Activated CD4-positive, alpha-beta T cell treated with anti-CD3 and anti-CD28 coated beads, Interleukin-2, amount 50 U/mL, for 24 hours (primary cell): ENCODE measurements at places on chromosomes 1 and 21.
A peak's percentile ranks its signal among the peaks of the same experiment; 100 is the strongest.

DNA sequence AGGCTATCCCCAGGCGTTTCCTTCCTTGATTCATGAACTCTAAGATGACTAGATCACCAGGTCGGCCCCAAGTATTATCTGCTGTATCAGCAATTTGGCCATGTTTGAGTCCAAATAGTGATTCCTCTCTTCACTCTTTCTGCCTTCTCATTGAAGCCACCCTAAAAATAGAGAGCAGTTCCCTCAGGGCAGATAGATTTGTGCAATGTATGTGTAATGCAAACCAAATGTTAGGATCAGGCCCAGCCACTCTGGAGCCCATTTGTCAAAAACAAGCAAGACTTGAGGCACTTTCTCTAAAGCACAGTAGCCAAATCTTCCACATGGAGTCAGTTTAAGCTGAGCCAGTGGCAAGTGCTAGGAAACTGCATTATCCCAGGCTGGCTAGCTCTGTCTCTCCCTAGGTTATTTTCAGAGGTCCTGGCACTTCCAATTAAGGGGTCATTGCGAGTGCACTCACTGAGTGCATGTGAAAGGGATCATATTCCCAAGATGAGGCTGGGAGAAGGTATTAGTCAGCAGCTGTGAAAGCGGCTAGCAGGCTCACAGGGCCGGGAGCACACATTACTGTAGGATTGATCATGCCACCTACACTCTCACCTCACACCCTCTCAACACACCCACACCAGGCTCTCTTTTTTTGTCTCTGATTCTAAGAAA, 97.9 kb upstream of the RAB3GAP2 start:
- no peak for DNase-seq

- no peak for DNase-seq
Measured at GRCh38 chr1:100565533-100565932, 27.6 kb downstream of the GPR88 start.

- DNase-seq, result no peak
Measured at GRCh38 chr1:72498371-72498770, 216.0 kb upstream of the NEGR1 start.

DNA sequence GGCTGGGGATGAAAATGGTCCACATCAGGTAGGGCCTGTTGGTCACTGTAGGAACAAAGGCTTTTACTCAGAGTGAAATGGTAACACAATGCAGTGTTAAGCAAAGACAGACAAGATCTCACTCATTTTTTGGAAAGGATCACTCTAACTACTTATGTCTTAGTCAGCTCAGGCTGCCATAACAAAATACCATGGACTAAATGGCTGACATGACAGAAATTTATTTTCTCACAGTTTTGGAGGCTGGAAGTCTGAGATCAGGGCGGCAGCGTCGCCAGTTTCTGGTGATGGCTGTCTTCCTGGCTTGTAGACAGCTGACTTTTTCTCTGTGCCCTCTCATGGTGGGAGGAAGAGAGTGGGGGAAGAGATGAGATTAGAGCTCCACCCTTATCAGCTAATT, 10.2 kb upstream of the MAGI3 start:
- no peak for DNase-seq

- no peak for DNase-seq
Measured at GRCh38 chr1:32703479-32704291, 1.1 kb upstream of the SYNC start.

DNA sequence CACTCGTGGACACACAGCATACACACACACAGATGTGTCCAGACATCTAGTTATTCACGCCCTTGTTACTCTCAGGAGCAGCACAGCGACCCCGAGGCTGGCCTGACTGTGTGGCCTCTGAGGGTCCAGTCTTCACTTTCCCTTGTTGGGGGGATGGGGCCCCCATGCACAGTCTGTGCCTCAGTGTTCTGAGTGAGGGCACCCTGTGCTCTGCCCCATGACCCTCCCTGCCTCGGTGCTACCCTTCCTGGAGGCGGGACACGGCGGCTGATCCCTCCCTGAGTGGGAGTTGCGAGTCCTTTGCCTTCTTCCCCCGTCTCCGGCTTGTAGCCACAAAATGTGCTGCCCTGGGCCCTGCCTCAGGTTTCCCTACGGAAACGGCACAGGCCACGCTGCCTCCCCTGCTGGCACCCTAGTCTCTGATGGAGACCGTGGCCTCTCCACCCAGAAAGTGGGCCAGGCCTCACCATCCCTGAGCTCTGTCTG, 8.6 kb downstream of the CSTB start:
- DNase-seq, result no peak

GRCh38 chr1:189774721-189775287, 702.9 kb downstream of the BRINP3 start:
- no peak for DNase-seq

DNA sequence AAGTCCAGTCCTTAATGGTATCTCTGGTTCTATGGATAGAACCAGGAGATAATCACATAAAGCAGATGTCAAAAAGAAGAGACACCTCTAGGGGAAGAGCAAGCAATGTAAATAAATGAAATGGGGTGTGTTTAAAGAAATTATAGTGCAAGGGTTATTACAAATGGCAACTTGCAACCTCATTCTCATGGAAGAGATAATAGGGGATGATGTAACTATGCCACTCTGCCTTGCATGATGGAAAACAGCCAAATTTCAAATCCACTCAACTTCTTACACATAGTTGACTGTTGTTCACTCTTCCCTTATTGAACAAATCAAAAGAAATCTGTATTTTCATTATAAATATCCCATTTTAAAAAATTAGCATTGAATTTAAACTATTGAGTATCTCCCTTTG, 274.0 kb upstream of the TMPRSS15 start:
- no peak for DNase-seq

- DNase-seq, result no peak
Measured at GRCh38 chr1:55420026-55420425, 204.9 kb upstream of the USP24 start.

GRCh38 chr1:12618965-12619791, 1.2 kb upstream of the DHRS3 start:
- DNase-seq, result peak; percentile 51

DNA sequence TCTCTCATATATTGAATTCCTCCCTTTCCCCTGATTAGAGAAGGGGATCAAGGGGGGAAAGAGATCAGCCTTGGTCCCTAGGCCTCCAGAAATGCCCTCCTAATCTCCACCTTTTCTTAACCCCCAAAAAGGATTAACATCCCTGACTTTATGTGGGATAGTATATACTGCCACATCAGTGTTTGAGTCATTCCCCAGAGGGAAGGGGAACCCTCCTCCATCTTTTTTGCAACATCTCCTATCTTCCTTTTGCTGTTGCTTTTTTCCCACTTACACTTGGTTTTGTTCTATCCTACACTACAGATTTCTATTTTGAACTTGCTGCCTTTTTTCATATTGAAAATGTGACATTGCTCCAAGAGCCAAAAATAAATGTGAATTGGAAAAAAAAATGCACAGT, 65.4 kb upstream of the PODN start:
- no peak for DNase-seq

DNA sequence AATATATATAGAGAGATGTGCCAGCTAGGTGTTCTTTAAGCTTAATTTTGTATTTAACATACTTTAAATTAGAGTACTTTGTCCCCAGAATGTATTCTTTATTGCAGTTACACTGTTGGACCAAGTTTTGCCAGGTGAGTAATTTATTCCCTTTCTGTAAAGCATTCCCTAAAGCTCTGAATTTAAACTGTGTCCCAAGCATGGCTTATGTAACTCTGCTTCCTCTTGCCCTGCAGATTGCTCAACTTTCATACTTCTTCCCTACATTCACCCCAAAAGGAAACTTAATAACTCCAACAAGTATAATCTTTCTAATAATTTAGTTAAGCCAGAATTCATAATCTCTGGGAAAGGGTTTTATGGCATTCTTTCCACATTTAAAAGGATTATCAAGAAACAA, 5.6 kb downstream of the LYPLAL1 start:
- DNase-seq, result no peak

DNA sequence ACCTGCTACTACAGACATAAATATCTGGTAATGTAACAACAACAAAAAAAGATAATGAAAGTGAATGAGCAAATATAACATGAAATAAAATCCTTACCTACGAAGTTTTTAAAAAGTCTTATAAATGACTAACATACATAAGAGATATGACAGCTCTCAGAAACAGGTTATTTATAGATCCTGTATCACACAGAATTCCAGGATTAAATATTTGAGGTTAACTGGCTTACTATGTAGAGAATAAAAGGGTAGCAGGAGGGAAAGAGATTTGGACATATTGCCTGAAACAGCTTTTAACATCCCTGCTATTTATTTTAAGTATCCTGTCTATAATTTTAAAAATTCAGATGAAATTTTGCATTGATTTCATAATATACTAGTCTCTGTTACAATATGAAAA, 16.3 kb downstream of the MYSM1 start:
- DNase-seq, result no peak

GRCh38 chr1:15424146-15424667, 14.0 kb upstream of the CTRC start:
- no peak for DNase-seq

DNA sequence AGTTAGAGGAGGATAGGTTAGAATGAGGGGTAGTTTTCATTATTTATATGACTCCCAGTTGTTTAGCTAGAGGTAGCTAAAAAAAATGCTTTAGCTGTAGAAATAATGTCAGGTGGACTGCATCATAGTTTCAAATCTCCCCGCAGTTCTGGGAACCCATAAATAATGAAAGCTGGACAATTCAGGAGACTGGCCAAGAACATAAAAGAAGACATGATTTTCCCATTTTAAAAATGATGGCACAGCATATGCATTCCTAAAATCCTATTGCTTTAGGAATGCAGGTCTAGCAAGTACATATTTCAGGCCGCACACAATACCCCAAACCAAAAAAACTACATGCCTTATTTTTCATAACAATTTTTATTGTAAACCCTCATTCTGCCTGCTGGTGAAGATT, 143.3 kb downstream of the CTH start:
- no peak for DNase-seq

DNA sequence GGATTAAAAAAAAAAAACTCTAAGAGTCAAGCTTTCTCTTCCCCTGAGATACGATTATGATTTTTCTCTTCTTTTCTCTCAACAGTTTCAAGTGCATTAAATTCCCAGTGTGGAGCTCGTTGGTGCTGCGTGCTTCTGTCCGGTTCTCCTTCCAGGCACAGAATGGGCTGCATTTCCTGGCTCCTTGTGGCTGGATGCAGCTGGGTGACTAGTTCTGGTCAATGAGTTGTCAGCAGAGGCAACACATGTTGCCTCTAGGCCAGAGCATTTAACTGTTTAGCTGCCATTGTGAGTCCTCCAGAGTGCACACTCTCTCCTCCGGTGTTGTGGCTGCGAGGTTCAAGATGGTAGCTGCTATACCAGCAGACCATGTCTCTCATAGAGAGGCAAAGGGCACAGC, 312.9 kb downstream of the RRAGC start:
- DNase-seq, result no peak

DNA sequence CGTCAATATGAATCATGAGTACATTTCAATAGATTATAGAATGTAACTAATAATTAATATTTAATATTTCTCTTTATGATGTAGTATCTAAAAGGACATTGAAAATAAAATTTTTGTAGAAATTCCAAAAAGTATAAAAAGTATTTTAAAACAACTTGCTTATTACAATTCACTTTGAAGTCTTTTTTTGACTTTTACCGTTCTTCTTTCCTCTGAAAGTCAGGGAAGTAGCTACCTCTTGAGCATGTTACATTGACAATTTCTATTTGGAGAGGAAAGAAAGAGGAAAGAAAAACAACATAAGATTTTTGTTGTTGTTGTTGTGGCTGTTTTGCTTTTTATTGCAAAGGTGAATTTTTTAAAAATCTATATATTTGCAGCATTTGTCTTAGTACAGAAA, 1.3 kb downstream of the PTPRC start:
- DNase-seq, result no peak

GRCh38 chr21:35681946-35682345, 378.4 kb downstream of the SETD4 start:
- DNase-seq, result no peak

- no peak for DNase-seq
Measured at GRCh38 chr1:33477451-33477850, 5.0 kb downstream of the ZSCAN20 start.

DNA sequence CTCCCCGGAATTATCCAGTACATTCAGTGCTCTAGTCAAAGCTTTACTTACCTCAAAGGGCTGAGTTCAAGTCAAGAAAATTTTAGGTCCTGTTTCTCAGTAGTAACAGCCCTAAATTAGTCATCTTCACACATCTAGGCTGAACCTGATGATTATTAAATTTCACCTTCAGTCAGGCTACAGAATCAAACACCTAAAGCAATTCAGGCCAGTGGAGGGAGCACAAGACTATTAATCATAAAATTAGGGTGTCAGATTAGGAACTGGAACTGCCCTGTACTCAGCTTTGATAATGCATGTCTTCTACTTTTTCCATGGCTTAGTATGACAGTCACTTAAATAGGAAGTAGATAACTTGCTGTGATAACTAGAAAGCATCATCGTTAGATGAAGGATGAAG, 28.4 kb upstream of the BCAS2 start:
- DNase-seq, result no peak

DNA sequence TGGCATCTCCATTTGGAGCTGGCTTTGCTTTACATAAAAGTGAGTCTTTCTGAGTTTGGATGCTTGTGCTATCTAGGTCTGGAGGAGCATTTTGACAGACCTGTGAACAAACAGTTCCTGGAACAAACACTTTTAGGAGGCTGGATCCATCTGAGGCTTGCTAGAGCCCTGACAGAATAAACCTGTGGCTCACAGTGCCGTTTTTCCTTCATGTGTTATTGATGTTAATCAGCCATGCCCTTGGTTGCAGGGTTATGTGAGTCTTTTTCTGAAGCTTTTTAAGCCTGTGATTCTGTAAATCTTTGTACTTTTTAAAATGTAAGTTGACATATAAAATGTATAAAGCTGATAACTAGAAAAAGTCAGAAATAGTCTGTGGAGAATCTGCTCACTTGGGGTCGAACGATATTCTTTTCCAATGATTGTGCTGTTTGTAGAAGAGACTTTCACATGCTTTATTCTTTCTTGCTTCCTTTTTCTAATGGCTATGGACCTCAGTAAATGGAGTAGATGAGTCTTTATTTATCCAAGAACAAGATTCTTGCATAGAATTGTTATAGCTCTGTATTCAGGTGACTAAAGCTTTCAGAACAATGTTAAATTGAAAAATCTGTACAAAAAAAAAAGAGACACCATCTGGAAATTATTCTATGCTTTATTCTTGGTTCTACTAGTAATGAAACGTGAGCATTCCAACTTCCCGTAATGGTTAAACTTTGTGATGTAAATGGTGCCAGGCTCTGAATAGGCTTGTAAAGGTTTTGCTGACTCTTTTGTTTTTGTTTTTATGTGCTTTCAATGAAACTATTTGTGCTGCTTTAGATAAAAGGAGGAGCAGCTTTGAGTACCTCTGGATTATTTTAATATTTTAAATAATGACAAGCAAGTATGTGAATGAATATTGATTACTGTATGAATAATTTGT, 53.7 kb downstream of the CACHD1 start:
- DNase-seq, result no peak
